Stimulated activated naive CD4-positive, alpha-beta T cell treated with Interleukin-2 at 50 U/mL for 16 hours (primary cell): ENCODE measurements at places on chromosomes 11 and 22.
A peak's percentile ranks its signal among the peaks of the same experiment; 100 is the strongest.

DNA sequence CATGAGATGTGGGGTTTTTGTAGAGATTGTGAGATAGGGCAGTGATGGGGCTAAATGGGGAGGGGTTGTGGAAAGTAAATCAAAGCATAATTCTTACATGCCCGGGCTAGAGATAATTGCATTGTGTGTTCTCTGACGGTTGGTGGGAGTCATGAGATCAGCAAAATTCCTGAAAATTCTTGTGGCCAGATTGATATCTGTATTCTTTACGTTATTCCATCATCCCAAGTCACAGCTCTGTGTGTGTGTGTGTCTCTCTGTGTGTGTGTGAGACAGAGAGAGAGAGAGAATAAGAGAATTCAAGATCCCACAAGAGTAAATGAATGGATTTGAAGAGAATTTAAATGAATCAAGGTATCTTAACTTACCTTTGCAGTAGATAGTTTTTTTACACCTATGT lies 138.6 kb upstream of the ARHGAP20 start:
- DNase-seq: no peak

DNA sequence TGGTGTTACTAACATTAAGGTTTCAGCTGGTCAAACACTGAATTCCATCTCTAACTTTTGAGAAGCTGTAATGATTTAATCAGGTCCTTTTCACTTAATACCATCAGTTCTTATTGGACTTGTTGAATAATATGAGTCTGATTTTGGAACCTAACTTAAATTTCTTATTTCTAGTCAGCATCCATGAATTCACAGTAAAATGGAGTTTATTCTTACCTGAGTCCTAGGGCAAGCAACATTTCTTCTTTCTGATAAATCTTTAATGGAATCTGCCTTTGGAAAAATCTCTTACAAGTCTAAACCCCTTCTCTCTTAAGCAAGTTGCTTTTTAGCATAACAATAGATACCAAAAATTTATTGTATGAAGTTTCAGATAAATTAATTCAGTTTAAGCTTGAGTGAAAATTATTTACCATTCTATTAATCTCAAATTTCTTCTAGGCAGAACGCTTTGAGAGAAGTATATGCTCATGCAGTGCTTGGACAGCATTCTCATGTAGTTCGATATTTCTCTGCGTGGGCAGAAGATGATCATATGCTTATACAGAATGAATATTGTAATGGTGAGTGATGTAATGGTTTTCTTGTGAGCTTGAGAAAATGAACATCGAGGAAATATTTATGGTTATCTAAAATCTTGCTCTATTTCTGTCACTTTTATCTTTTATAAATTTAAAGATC lies 3.4 kb downstream of the WEE1 start:
- DNase-seq: no peak

DNA sequence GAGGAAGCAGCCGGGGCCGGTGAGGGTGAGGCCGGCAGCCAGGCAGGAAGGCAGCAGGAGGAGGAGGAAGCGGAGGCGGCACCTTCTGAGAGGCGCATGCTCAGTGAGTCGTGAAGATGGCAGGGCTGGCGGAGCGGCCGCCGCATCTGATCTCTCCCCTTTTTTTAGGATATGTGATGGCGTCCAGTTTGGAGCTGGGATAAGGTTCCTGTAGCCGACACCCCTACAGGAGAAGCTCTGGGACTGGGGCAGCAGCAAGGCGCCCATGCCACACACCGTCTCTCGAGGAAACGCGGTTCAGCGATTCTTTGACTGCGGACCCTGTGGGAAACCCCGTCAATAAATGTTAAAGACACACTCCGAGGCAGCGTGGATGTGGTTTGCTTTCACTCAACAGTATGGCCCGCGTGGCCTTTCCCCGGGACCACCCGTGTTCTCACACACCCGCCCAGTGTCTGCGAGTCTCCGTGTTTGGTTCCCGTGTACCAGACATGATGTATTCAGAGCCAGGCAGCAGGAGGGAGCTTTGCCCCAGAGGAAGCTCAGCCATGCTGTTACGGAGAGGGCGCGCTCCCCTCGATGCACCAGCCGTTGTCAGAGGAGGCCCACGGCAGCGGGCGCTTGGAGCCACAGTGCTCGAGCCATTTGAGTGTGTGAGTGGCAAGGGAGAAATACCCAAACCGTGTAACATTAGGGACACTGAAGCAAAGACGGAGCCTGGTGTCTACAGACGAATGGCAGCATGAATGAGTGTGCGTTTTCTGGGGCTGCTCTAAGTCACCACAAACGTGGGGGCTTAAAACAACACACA lies 27.7 kb upstream of the PARVB start:
- DNase-seq: peak; percentile 66

GRCh38 chr11:134098566-134099184 lies 29.8 kb downstream of the JAM3 start:
- DNase-seq: no peak

GRCh38 chr11:132208477-132209055 lies 838.2 kb downstream of the NTM start:
- no peak for DNase-seq

GRCh38 chr11:120869097-120869496 lies 154.8 kb upstream of the TBCEL start:
- no peak for DNase-seq
